Right renal pelvis (tissue), 4 donors: ENCODE measurements at places on chromosomes 16 and 17.
A peak's percentile ranks its signal among the peaks of the same experiment; 100 is the strongest.

- no peak for DNase-seq
Measured at GRCh38 chr17:9209781-9210370, 188.6 kb downstream of the NTN1 start.

GRCh38 chr16:47018223-47018891, 44.9 kb upstream of the DNAJA2 start:
- peak; percentile 26 for DNase-seq

DNA sequence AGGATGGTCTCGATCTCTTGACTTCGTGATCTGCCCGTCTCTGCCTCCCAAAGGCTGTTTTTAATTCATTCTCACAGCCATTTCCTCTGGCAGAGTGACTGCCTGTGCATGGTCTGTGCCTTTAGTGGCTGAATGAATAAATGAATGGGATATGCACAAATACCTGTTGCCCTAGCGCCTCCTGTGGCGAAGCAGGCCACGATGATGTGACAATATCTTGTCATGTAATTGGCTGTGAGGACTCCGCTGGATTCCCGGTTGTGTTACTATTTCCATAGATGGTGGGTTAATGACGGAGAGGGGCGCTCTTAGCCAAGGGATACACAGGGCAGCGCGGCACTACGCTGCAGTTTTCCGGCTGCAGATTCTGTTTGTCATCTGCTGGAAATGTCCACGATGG, 26.8 kb upstream of the ENDOV start:
- DNase-seq: no peak

GRCh38 chr16:71933017-71933416, 37.7 kb downstream of the IST1 start:
- DNase-seq: no peak

DNA sequence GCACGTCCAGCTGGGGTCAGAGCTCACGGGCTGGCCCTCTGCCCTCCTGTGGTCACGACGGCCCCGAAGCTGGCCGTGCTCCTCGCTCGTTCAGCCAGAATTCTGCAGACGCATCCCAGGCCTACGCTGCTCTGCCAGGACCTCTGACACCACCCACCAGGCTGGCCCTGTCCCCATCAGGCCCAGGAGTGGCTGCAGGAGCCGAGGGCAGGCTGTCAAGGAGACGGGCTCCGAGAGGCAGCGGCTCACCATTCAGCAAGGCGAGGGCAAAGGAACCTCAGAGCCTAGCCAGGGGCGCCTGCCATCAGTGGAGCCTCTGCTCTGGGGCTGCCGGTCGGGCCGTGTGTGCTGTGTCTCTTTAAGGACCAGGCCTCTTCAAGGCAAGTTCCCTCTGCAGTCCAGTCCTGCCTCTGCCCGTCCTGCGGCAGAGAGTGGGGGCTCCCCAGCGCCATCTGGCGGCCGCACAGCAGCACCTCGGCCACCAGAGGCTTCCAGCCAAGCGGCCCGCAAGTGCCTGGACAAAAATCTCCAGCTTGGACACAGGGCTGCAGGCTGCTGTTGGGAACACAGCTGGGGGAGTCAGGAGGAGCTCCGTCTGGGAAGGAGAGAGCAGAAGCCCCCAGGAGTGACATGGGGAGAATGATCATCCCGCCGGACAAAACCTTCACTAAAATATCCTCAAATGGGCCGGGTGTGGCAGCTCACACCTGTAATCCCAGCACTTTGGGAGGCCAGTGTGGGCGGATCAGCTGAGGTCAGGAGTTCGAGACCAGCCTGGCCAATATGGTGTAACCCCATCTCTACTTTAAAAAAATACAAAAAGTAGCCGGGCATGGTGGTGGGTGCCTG, 7.4 kb upstream of the ABR start:
- no peak for DNase-seq

DNA sequence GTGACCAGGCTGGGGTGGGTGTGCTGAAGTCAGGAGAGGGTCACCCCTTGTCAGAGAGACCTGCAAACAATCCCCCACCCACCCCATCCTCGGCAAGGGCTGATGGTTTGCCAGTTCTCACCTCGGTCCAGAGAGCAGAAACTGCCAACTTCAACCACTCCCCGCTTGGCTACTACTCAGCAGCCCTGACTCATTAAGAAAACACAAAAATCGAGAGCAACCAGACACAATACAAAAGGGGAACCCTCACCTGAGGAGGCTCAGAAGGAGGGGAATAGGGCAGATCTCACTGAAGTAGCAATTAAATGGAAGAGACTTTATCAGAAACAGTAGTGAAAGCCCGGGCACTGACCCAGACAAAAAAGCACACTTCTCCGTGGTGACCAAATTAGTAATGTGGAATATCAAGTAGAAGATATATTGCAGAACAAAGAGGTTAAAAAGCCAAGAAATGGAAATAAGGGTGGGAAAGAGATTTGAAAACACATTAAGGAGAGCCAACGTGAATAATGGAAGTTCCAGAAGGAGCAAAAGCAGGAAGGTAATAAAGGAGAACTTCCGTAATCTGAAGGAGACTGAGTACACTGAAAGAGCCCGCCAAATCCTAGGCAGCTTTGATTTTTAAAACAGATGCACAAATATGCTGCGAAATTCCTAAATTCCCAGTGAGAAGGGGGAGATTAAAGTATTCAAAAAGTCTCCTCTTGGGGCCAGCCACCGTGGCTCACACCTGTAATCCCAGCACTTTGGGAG, 23.6 kb downstream of the CENPV start:
- no peak for DNase-seq

DNA sequence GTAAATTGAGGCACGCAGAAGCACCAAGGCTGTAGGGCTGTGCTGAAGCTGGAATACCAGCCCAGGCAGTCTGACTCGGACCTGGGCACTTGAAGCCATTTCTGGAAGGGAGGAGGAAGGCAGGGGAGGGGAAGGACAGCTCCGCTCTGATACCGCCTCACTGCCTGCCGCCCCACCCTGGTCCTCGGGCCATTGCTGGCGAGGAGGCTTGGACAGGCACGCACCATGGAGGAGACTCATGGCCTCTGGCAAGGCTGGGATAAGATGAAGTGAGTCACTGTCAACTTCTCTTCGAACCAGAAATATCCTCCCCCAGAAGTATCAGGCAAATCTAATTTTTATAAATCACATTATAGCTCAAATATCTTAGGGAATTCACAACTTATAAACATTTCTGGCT, 81.3 kb downstream of the SDK2 start:
- no peak for DNase-seq

DNA sequence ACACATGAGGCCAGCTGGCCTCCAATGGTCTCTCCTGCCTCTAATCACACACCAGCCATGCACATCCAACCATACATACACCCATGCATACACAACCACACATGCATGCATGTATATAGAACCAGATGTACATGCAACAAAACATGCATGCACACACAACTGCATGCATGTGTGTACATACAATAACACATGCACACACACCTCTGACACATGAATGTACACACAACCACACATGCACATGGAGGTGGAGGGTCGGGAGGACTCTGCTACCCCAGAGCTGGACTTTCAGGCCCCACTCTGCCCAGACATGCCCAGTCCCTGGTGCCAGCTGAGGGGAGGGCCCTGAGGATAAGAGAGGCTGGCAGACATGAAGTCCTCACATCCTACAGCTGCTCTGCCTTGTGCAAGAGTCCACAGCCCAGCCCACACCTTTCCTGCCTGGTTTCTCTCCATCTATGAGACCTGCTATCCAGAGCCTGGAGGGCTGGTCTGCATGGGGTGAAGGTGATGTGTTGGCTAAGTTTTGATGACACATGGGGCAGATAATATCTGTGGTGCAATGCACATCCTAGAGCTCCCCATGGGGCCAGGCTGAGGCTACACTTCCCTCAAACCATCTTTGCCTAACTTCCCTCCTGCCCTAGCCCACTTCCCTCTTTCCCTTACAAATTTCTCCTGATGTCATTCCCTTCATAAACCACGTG, 50.9 kb upstream of the SDK2 start:
- no peak for DNase-seq

DNA sequence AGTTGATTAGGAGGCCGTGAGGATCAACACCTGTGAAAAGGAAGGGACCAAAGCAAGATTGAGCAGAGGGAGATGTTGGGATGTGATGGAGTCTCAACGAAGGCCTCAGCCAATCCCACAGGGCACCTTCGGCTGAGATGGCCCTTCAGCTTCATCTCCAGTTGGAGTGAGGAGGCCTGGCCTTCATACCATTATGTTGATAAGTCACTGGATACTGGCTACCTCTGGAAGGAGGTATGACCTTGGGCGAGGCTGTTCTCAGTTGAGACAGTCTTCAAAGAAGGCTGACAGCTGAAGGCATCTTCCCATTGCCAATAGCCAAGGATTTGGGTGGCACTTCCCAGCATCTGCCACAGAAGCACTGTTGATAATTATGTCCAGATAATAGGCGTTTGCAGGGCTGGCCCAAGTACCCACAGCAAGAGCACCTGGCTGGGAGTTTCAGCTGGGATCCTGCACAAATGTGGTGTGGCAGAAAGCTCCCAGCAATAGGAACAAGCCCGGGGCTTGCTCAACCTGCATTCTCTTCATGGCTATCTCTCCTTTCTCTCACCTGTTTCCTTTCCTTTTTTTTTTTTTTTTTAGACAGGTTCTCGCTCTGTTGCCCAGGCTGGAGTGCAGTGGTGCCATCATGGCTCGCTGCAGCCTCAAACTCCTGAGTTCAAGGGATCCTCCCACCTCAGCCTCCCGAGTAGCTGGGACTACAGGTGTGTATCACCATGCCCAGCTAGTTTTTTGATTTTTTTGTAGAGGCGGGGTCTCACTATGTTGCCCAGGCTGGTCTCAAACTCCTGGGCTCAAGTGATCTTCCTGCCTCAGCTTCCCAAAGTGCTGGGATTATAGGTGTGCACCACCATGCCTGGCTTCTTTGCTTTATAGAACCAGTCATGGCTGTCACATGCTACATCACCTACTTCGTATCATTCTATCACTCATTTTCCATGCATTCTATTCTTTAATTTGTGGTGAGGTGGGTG, 18.2 kb upstream of the MAP3K14 start:
- DNase-seq: no peak

DNA sequence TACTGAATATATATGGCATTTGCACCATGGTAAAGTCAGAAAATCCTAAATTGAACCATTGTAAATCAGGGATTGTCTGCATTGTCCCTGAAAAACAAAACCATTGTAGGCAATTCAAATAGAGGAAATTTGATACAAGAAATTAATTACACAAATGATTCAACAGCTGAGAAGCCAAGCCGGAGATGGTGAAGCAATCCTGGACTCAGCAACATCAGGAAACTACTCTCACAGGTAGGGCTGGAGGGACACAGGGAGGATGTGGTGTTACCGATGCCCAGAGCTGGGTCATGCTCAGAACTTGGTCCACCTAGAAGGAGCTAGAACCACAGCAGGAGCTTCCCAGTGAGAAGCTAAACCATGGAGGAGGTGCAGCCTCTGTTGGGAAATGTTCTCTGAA, 18.5 kb upstream of the SCNN1B start:
- DNase-seq: no peak

- DNase-seq: peak; percentile 7
Measured at GRCh38 chr16:72400257-72401083, 228.5 kb upstream of the PMFBP1 start.

- no peak for DNase-seq
Measured at GRCh38 chr17:83029571-83029970, 49.8 kb upstream of the METRNL start.

- DNase-seq: no peak
Measured at GRCh38 chr17:56182081-56182480, 28.8 kb downstream of the ANKFN1 start.
